ENCODE measurements at places on chromosomes 4 and X.
A peak's percentile ranks its signal among the peaks of the same experiment; 100 is the strongest.

- no peak for DNase-seq
Measured at GRCh38 chrX:21375708-21376009, 1.4 kb downstream of the CNKSR2 start.

DNA sequence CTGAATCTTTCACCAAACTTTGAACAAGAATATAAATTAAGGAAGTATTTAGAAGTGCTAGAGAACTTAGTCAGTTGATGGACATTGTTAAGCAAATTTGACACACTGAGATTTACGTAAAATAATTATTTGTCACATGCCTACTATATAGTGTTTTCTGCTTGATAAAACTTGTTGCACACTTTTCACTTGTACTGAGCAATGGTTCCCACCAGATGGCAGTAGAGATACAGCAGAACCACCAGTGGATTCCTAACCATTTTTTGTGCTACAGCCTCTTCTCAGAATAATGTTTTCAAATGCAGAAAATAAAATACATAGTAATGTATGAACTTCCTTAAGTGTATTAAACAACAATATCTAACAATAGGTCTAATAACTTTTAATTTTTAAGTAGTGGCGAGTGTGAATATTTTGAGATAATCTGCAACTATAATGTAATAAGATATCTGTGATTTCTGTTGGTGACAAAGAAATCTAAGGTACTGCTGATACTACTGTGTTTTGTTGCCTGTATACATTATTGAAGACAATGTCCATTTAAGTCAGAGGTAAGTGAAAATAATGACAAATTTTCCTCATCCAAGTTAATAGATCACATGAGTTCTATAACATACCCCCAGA is 81.2 kb downstream of the APOOL start:
- DNase-seq, result no peak

DNA sequence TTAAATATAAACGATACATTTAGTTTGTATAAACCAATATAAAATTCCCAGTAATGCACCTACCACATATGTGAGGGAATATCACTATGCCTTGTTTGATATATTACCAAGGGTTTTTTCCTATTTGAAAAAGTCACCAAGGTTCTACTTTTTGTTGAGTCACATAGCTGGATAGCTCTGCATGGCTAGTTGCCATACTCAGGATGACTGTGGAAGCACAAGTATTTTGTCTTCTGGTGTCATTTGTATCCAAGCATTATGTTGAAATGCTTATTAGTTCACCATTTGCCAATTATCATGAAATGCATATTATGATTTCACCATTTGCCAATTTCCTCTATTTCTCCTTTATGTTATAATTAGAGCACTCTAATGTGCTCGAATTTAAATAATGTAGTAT is 162.7 kb upstream of the TTC29 start:
- no peak for DNase-seq

- DNase-seq, result peak; percentile 36
Measured at GRCh38 chrX:153968754-153969124, 2.9 kb downstream of the HCFC1 start.

DNA sequence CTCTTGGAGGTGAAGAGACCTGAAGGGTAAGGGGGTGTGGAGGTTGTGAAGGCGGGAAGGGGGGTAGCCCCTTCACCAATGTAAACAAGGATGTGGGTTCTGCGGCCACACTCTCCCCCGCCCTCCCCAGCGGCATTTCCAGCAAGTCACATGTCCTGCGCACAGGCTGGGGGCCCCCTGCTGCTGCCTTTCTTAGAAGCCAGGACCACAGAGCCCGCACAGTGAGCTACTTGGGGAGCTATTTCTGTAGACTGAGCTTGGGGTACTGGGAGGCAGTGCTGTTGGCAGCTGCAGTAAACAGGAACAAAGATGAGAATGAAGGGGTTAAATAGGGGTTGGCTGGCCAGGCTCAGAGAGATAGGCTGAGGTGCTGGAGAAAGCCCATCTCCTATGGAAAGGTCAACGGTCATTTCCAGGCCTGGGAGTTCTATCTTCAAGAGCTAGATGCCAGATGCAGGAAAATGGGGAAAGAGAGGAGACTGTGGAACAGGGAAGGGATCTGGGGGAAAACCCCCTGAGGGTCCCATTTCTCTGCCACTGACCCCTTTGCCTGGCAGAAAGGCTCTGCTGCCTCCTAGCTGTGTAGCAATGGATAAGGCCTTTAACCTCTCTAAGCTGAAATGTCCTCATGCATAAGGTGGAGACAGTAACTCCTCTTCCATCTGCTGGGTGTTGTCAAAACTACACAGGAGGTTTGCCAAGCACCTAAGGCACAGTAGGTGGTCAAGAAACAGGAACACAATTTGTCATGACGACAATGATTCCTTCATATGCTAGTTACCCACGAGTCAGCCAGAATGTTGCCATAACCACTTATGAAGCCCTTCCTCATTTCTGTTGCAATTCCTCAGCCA is 18.5 kb upstream of the PIM2 start:
- peak; percentile 75 for DNase-seq

DNA sequence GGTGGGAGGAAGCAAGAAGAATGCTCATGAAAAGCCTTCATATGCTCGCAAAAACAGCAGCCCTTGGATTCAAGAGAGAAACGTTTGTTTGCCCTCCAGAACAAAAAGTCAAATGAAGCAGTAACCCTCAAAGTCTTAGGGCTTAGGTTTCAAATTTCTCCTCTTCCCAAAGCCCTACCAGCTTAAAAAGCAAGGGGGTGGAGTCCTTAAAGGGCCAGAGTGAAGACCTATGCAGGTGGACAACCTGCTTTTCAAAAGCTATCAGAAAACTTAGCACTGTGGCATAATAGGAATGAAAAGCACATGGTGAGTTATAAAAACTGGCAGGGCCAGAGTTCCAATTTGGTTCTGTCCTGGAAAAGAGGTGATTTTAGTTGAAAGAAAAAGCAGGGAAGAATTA is 253.3 kb downstream of the NAP1L3 start:
- DNase-seq, result no peak

GRCh38 chr4:166078955-166079354 is 205.9 kb downstream of the TLL1 start:
- no peak for DNase-seq

DNA sequence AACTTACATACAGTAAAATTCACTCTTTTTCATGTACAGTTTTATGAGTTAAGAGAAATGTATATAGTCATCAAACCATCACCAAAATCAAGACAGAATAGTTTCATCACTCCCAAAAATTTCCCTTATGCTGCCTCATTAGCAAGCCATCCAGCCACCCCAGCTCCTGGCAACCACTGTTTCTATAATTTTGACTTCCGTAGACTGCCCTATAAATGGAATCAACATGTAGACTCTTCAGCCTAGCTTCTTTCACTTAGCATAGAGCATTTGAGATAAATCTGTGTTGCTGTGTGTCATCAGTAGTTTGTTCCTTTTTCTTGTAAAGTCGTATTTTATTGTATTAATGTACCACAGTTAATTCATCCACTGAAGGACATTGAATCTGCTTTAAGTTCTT is 23.2 kb downstream of the HDX start:
- DNase-seq, result no peak

DNA sequence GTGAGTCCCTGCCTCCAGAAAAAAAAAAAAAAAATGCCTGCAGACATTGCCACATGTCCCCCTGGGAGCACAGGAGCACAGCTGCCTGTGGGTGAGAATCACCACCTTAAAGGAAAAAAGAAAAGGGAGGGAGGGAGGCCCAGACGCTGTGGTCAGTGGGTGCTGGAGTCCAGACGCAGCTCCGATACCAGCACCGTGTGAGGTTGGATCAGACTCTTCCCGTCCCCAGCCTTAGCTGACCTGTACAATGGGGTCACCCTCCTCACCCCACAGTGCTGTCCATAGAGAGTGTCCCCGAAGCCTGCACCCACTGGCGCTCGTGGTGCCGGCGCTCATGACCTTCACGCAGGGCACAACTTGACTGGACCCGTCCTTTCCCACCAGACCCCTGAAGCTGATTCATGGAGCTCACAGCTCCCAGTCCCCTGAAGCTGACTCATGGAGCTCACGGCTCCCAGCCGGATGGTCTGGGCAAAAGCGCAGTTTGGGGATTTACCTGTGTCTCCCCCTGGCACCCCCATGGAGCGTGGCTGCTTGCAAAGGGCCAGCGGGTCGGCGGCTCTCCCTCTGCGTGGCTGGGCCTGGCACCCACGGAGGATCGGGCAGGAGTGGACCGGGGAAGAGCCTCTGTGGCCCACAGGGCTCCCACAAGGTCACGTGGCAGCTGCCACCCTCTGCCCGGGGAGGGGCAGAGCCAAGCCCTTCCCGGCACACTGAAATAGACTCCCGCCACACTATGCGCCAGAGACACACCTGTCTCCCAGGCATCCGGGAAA is 31.4 kb downstream of the ABLIM2 start:
- DNase-seq, result no peak

- no peak for DNase-seq
Measured at GRCh38 chrX:2811271-2811670, 17.5 kb upstream of the GYG2 start.

DNA sequence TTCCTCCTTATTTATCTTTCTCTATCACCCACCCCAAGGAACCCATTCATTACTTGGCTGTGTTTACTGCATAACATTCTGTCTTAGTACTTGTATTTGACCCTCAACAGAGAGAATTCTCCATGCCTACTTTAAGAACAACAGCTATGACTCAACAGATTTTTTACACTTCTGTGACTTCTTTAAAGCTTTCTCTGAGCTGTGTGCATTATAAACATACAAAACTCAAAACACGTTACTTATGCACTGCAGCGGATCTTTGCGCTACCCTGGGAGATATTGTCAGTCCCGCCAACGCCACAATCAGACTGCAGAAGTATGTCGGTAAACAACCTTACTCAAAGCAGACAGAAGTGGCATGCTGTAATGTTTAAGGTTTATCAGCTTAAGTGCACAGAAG is 35.1 kb downstream of the PRKX start:
- no peak for DNase-seq

DNA sequence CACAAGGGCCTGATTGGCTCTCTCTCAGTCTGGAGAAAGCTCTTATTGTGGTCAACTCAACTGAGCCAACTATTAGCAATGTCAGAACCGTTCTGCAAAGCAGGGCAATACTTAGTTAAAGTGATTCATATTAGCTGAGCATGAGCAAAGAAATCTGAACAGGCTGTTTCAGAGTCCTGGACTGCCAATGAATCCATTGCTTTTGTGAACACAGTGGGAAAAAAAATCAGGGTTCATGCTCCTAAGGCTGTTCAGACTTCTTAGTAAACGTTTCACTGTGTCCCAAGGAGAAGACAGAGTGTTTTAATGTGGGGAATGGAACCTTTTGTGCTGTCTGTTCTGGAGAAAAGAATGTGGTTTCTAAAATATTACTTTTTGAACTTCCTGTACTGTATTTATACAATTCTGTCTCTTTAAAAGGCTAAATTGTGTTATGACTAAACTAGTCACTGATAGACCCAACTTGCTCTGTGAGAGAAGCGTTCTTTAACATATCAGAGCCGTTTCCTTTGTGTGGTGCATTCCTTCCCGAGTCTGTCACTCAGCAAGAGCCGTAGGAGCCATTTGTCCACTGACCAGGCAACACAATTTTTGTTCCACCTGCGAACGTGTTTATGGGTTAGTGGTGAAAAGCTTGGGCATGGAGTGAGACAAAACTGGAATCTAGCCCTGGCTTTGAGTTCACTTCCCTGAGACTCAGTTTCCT is 366.1 kb downstream of the FBXO8 start:
- no peak for DNase-seq

DNA sequence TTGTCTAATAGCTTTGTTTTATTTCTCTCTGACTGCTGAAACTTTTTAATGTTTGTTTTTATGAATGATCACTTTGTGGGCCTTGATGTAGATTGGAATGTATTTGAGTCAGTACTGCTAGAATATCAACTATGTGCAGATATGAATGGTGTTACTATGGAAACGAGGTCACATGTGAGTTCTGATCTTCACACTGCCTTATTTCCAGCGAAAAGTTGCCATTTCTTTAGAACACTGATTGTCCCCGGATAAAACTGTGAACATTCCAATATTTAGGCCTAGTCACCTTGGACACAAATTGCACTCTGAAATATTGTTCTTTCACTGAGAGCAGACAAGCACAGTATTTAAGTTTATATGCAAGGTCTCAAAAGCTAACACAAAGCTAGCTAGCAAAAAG is 27.2 kb upstream of the MAGED1 start:
- no peak for DNase-seq

DNA sequence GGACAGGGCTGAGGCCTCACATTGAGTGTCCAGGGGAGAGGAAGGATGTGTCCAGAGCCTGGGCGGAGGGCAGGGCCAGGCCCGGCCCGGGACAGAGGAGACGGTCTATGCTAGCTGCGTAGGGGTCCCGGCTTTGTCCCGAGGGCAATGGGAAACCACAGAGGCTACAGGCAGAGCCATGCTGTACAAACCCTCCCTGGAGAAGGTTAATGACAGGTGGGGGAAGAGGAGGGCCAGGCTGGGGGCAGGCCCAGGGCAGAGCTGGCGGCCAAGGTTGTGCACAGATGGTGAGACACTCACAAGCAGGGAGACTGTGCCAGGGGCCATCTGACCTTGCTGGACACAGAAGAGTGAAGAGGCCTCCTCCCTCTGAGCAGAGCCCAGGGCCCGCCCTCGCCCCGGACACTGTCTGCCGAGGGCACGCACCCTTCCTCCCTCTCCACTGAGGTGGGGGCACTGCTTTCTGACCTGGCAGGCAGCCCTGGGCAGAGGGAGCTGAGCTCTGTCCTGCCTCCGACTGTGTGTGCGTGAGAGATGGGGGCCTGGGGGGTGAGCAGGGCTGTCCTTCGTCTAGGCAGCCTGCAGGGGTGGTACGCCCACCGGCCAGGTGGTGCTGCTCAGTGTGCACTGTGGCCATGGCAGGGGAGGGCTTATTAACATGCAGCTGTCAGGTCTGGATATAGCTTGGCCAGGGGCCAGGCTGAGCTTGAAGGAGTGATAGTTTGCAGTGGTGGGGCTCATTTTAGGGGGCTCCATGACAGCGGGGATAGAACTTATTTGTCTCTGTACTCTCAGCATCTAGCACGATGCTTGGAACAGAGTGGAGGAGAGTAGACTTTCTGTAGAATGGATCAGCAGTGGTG is 75.7 kb upstream of the LRPAP1 start:
- no peak for DNase-seq

- no peak for DNase-seq
Measured at GRCh38 chr4:153143527-153144348, 60.5 kb upstream of the TRIM2 start.
